ENCODE measurements at places on chromosomes 13 and 19.

DNA sequence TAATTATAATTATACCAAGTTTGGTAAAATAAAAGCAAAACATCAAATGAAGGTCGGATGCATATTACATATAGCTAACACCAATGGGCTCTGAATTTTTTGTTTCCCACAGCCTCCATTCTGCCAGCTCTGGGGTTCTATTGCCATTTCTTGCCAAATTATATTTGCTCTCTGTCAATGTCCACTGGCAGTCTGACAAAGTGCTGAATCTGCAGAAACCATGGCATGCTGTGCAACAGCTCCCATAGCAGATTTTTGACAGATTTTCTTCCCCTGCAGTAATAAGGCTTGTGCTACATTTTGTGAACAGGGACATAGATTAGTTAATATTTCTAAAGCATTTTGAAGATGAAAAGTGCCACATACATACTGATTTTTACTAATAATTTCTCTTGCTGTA, 1102.1 kb downstream of the DIAPH3 start:
- DNase-seq, result no peak

DNA sequence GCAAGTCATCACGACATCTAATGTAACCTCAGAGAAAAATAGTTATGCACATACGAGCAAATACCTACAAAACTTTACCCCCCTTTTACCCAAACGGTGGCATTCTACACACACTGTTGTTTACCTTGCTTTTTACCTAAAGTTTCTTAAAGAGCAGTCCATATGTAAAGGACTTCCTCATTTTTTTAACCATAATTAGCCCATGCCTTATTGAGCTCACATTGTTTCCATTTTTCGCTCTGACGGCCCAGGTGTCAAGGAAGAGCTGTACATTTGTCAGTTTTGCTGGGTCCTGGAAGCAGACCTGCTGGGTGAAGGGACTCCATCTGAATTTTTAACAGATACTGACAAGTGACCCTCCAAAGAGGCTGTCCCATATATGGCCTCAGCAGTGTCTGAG, 89.4 kb downstream of the STK24 start:
- DNase-seq, result no peak

DNA sequence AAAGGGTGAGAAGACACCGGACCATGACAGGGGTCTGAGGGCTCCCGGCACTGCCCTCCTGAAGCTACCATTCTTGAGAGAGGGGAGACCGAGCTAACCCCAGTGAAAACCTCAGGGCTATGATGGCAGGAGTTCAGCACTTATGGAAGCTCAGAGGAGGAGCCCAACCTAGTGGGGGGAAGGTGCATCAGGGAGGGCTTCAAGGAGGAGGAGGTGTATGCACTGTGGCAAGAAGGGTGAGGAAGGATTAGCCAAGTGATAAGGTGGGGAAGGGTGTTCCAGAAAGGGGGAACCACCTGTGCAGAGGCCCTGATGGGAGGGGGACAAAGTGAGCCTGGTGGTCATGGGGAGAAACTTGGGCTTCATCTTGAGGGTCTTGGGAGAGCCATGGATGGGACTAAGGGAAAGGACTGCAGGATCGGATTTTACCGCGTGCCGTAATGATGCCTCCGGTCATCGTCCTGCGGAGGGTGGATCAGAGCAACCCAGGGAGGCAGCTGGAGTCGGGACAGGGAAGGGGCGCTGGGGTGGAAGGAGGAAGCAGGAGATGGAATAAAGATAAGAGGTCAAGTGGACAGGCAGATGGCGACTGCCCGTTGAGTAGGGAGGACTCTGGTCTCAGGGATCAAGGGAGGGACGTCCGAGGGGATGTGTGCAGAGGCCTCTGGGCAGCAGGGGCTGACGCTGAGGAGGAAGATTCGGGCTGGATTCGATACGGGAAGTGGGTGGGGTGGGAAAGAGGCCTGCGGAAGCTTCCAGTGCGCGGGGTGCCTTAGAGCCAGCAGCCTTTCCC, 13.3 kb upstream of the PSMD8 start:
- no peak for DNase-seq

DNA sequence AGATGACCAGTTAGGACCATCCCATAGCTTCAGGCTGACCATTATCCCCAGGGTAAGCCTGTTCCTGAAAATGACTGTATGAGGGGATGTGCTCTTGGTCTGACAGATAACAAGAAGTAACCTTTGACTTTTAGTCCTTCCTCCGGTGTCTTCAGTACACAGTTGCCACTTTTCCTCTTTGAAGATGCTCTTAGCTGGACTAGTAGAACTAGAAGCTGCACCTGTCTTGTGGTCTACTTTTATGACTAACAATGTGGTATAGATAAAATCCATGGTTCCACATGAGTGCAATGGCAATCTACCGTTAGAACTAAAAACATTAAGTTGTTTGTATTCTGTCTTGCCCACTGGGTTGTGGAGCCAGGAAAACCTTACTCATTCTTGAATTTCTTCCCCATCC, 5.9 kb upstream of the RUBCNL start:
- DNase-seq, result no peak

DNA sequence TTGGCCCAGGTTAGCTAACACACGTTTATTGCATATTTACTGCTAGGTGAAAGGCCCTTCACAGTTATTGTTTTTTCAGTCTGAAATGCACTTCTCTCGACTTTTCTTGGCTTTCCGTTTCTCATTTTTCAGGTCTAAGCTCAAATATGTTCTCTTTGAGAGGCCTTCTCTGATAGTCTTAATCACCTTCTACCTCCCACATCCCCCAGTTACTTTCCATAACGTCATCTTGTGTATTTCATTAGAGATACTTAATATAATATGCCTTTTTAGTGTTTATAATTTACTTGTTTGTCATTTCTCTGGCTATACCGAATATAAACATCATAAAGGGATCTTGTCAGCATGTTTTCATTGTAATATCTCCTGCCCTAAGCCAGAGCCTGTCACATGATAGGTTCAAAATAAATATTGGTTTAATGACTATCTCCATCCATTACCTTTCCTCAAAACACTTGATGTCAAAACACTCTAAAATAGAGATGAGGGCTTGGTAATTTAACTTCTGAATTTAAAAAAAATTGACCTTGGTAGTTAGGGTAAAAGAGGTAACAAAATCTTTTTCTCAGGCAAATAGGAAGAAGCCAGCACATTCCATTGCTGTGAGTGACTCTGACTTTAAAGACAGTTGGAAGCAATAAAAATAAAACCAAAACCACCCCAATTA, 168.6 kb upstream of the RFC3 start:
- DNase-seq, result no peak

DNA sequence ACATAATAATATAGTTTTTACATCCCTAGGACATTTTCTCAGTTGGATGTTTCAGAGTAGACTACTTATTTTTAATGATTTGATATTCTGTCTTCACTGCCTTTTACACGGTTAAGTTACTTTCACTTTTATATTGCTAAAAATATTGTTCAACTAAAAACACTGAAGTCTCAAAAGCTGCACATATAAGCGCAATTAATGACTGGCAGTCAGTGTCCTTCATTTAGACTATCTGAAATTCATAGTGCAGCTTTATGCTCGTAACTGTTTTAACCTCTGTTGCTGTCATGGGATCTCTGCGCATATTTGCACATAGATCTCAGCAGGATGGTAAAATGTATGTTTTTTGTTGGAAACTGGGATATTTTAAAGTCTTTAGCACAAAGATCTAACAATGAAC, 864.3 kb downstream of the SLITRK6 start:
- no peak for DNase-seq

DNA sequence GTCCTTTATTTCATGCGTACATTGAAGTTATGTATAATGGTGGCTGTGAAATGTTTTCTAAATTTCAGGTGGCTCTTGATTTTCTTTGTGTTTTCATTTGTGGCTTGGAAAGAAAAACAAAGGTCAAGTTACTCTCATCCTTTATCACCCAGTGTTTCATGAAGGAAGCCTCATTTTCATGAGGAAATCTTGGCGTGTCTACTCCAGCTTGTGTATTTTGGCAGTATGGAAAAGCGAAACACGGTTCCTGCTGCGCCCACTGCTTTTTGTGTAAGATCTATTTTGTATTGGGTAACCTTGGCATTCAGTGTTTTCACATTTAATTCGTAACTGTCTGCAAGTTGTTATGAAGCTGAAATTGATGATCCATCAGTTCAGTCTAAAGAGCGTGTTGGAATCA, 147.0 kb upstream of the RNF113B start:
- DNase-seq, result no peak

DNA sequence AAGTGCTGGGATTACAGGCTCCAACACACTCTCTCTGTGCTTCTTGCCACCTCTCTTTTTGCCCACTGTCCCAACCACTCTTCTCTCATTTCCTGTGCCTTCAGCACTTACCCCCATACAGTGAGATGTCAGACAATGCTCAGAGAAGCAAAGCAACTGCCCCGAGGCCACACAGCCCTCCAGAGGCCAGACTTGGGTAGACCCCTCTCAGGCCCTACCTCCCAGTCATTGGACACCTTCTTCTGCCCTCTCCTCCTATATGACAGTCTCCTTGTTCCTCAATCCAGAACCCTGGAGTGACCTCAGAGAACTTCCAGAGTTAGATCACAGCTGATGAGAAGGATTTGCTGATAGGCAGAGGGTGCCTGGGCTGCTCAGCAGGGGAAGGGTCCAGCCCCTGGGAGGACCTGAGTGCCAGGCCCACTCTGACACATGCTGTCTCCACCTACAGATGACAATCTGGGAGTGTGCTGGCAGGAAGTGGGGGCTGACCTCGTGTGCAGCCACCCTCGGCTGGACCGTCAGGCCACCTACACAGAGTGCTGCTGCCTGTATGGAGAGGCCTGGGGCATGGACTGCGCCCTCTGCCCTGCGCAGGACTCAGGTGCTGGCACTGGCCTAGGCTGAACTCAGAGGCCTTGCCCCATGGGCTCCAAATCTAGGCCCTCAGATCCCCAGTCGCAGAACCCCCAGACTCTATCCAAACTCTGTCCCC, 24.4 kb downstream of the LTBP4 start:
- DNase-seq, result no peak

DNA sequence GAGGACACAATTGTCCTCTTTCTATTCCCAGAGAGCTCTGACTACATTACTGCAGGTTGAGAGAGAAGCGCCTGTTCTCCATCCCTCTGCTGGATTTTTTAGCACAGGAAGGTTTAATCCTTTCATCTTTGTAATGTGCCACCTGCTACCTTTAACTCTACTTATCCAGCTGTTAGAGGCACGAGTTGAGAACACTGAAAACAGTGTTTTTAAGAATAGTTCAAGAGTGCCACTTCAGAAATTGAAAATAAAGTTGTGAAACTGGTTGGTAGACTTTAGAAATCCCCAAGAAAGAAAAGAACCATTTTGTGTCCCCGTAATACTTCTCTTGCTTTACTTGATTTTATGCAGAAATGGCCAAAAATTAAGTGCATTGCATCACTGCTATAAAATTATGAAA, 20.6 kb downstream of the FREM2 start:
- DNase-seq, result no peak

DNA sequence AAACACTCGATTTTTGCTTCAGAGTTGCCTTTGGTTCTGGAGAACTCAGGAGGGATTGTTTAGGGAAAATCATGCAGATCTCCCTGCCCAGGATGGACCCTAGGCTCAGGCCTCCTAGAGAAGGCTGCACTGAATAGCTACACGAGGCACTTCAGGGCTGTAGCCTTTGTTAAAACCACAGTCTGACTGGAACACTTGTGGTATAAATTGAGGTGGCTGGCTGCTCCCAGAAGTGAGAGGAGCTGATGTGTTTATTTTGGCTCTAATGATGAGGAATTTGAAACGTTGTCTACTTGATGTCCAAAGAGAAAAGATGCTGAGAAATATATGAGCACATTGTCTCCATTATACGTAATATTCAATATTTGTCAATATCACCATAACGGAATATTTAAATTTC, 762.1 kb upstream of the ARGLU1 start:
- no peak for DNase-seq

- DNase-seq, result peak; percentile 96
Measured at GRCh38 chr19:2084993-2085720, 11.0 kb downstream of the MOB3A start.

DNA sequence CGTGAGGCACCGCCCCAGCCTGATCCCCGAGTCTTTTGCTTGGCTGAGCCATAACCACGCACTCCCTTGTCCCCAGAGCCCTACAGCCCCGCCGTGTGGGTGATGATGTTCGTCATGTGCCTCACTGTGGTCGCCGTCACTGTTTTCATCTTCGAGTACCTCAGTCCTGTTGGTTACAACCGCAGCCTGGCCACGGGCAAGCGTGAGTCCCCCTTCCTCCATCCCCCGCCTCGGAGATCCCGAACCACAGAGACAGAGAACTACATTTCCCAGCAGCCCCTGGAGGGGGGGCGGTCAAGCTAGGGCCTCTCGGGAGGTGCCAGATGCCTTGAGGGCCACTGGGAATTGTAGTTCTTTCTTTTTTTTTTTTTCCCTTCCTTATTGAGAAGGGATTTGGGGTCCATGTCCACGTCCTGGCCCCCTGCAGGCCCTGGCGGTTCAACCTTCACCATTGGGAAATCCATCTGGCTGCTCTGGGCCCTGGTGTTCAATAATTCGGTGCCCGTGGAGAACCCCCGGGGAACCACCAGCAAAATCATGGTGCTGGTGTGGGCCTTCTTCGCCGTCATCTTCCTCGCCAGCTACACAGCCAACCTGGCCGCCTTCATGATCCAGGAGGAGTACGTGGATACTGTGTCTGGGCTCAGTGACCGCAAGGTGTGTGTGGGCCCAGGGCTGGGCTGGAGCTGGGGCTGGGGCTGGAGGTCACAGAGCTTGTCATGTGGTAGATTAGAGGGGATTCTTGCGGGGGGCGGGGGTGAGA, 25.9 kb downstream of the GRIN2D start:
- DNase-seq, result peak; percentile 91

DNA sequence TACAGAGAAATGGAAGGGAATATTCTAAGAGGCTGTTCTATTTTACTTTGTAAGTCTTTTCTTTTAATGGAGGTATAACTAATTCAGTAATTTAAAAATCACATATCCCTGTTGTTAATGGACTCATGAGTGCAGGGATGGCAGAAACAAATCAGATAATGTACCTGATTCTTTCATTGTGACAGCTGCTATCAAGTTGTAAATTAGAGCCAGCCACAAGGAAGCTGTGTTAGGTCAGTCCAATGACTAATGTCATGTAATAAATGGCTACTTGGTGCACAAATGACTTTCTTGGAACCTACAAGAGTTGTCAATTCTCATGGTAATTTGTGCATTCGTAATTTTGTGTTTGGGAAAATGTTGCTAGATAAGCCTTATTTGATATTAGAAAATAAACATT, 446.4 kb downstream of the DCT start:
- no peak for DNase-seq

DNA sequence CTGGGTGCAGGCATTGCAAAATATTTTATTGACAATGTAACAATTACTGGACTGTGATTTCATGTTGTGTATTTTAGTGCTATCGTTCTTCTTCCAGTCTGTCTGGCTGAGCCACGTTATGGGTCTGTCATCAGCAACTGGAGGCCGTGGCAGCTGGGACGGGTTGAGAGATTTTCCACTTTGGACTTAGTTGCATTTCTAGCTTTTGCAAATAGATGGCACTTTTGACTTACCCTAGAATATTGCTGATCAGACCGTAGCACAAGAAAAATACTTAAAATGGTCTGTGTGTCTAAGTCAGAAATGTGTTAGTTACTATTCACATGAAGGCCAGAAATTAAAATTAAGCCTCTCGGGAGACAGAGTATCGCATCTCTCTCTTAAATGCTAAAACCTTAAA, 211.1 kb downstream of the TEX29 start:
- DNase-seq, result peak; percentile 52
